ENCODE measurements at places on chromosomes 11 and 22.
A peak's percentile ranks its signal among the peaks of the same experiment; 100 is the strongest.

DNA sequence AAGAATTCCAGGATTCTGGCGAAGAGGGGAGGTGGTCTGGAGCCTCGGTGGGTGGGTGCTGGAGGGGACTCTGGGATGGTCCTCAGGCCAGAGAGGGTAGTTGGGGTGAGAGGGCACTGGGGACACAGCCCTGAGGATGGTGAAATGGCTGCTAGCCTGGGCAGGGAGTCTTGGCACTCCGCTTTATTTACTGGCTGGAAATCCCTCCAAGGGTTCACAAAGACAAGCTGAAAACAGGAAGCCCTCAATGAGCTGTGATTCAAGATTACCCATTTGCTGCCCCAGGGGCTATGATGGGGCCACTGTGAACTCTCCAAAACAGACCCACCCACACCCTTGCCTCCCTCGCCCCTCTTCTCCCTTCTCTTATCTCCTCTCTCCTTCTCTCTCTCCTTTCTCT is 71.9 kb downstream of the FBXO7 start:
- no peak for DNase-seq

GRCh38 chr11:88697139-88697538 is 359.6 kb upstream of the CTSC start:
- DNase-seq, result no peak

GRCh38 chr11:24457985-24458384 is 38.9 kb upstream of the LUZP2 start:
- DNase-seq, result no peak

DNA sequence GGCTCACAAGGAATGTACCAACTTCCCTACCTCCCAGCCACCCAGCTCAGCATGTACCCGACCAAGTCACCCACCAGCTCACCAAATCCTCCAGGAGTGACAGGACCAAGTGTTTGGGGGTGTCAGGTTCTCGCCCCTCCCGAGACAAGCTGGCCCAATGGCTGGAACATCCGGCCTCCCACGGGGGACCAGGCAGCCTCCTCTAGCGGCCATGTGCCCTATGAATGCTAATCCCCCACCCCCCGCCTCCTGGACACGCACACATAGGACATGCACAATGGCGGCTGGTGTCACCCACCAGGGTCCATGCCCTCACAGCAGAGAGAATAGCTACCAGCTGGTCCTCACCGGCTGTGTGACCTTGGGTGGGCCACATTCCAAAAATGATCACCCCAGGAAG is 151.0 kb downstream of the MN1 start:
- DNase-seq, result no peak

- peak; percentile 15 for DNase-seq
Measured at GRCh38 chr11:120863359-120863758, 160.5 kb upstream of the TBCEL start.

- no peak for DNase-seq
Measured at GRCh38 chr11:38384568-38384967, 1786.5 kb upstream of the RAG2 start.

- DNase-seq, result no peak
Measured at GRCh38 chr11:129391821-129392220, 16.2 kb downstream of the BARX2 start.

- DNase-seq, result peak; percentile 14
Measured at GRCh38 chr11:73271936-73272679, at the start of gene P2RY6. P2RY6 (plus strand) TSS chr11:73272338; CDS start chr11:73296519, 24,181 bp downstream.

GRCh38 chr11:41413843-41414242 is 45.6 kb downstream of the LRRC4C start:
- DNase-seq, result no peak

DNA sequence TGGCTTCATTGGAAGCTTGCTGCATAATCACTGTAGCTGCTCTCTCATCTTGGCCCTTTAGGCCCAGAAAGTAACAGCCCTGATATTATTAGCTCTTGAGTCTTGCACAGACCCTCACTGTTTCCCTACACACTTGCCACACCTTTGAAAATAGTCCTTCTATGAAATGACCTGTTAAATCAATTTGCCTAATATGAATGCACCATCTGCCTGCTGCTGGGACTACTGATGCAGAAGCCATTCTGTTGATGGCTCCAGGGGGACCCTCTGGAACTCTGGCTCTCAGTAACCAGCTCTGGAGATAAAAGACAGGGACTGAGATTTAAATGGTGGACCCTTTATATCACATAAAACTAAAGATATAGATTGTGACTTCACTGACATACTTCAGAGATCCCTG is 14.7 kb upstream of the AMPD3 start:
- DNase-seq, result no peak

DNA sequence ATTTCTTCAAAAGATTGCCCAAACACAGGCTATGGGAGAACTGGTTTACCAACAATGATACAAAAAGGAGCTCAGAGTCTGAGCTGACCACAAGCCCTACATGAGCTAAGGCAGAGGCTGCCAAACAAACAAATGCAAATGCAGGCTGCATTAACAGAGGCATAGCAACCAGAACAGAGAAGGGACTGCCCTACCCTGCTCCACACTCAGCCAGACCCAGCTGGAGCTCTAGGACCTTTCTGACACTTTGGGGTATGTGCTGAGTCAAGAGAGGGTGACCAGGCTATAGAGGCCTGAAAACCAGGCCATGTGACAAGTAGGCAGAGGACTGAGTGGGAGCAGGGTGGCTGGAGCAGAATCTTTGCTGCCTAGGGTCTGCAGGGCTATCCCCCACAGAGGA is 17.8 kb upstream of the P2RY2 start:
- DNase-seq, result no peak

GRCh38 chr22:42805016-42805997 is 51.8 kb downstream of the ARFGAP3 start:
- DNase-seq, result no peak

DNA sequence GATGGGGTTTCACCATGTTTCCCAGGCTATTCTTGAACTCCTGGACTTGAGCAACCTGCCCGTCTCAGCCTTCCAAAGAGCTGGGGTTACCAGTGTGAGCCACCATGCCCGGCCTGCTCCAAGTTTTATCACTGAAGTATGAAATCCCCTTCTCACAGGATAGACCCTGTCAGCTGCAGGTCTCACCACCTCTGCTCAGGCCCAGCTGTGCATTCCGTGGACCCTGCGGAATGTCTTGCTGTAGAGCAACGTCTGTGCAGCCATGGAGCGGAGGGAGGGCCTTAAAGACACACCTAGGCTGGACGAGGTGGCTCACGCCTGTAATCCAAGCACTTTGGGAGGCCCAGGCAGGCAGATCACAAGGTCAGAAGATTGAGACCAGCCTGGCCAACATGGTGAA is 625.4 kb downstream of the BRD1 start:
- no peak for DNase-seq

DNA sequence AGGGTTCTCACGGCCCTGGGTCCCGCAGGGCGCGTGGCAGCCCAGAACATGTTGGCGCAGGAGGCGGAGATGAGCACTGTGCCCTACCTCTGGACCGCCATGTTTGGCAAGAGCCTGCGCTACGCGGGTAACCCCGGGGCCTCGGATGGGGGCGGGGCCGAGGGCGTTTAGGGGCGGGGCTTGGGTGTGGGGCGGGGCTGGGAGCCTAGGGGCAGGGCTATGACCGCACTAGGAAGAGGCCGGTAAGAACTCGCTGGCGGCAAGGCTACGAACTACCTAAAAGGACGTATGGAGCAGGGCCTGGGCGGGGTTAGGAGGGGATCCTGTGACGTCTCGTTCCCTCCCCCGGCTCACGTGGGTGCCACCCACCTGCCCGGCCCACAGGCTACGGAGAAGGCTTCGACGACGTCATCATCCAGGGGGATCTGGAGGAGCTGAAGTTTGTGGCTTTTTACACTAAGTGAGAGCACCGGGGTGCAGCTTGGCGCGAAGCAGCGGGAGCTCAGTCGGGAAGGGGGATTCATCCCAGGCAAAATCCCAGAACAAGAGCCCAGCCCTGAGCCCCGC is 2.8 kb upstream of the LZTR1 start:
- no peak for DNase-seq

DNA sequence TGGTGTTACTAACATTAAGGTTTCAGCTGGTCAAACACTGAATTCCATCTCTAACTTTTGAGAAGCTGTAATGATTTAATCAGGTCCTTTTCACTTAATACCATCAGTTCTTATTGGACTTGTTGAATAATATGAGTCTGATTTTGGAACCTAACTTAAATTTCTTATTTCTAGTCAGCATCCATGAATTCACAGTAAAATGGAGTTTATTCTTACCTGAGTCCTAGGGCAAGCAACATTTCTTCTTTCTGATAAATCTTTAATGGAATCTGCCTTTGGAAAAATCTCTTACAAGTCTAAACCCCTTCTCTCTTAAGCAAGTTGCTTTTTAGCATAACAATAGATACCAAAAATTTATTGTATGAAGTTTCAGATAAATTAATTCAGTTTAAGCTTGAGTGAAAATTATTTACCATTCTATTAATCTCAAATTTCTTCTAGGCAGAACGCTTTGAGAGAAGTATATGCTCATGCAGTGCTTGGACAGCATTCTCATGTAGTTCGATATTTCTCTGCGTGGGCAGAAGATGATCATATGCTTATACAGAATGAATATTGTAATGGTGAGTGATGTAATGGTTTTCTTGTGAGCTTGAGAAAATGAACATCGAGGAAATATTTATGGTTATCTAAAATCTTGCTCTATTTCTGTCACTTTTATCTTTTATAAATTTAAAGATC is 3.4 kb downstream of the WEE1 start:
- peak; percentile 64 for DNase-seq

DNA sequence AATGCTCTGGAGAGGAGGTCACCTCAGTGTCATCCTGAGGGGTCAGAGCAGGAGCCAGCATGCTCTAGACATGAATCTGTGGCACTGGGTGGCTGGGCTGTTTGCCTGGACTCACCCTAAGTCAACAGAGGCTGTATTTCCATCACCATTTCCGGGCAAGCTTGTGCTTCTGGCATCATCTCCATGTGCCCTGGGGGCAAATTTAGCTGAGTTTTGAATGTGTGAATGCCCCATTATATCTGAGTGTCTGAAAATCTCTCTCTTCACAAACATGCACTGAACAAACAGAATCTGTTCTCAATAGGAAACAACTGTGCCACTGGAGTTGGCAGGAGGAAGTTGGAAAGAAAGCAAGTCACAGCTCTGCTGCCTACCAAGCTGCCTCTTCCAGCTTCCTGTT is 356.2 kb downstream of the GRM5 start:
- DNase-seq, result no peak

- peak; percentile 51 for DNase-seq
Measured at GRCh38 chr22:40668611-40669411, 10.5 kb upstream of the MCHR1 start.

GRCh38 chr22:34045311-34045710 is 125.0 kb upstream of the LARGE1 start:
- DNase-seq, result no peak

- peak; percentile 28 for DNase-seq
Measured at GRCh38 chr11:92978271-92979111, 9.0 kb downstream of the MTNR1B start.

DNA sequence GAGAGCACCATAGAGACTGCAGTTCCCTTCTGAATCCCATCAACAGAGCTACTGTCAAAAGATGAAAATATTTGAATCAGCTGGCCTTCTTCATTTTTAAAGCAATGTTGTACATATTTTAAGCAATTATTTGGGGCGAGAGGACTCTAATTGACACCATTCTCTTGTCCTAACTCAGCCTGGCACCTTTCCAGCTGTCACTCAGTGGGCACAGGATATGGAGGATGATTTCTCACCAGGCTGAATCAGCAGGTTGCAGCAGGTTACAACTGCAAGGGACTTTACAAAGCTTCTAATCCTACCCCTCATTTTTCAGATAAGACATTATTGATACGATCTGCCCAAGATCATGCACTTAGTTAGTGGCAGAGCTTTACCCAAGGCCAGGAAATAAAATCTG is 11.9 kb upstream of the WT1 start:
- no peak for DNase-seq

DNA sequence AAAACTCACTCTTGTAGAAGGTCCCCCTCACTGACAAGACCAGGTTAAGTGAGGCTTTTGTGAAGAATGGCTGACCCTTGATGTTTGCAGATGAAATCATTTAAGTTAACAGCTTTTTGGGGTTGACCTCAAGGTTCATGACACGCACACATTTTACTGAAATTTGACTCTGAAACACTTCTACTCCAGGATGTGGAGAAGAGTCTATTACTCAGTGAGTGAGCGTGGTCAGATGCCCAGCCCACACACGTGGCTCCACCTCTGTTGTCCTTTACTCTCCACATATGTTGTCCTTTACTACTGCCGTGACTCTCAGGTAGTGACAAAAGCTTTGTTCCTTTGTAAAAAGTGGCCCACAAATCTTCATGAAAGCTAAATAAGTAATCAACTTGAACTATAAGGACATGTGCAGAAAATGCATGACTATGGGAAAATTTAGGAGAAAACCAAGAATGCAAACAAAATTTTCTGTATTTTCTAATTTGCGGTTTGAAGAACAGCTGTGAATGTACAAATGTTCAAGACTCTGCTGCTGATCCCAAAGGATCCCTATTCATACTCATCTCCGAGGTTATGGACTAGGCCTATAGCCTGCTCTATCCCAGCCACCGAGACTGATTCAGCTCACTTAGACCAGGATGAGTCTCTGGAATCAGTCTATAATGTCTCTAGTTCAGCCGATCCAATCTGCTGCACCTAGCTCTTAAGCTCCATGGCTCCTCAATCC is 22.4 kb downstream of the XRRA1 start:
- DNase-seq, result peak; percentile 89

GRCh38 chr11:110076371-110076965 is 16.7 kb upstream of the ZC3H12C start:
- DNase-seq, result peak; percentile 55

GRCh38 chr11:131350872-131351271 is 19.5 kb upstream of the NTM start:
- no peak for DNase-seq

DNA sequence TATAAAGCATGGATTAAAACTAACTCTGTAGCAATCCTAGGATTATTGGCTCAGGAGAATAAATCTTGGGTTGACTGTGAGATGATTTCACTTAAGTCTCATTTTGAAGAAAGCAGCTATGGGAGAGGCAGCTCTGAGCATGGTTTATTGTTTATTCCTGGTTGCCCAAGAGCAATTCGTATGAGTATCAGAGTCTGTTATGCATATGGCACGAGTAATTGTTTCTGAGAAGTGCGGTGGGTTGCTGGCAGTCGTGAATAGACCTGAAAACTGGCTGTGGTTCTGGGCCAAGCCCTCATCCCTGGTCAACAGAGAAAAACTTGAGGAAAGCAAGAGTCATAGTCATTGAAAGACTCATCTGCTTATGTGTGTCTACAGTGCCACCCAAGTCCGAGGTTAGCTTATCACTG is 26.8 kb downstream of the DIXDC1 start:
- DNase-seq, result no peak

GRCh38 chr22:41289671-41290070 is 3.7 kb upstream of the RANGAP1 start:
- no peak for DNase-seq

- peak; percentile 26 for DNase-seq
Measured at GRCh38 chr11:93084727-93085505, 112.9 kb downstream of the SLC36A4 start.

Measured in HCEC 1CT (cell line).